ENCODE measurements at places on chromosomes 6 and 20. TPM values are rescaled to one million over a fixed set of nuclear protein-coding genes. Genes with fewer than 3 reads are reported as not detected.

GRCh38 chr20:2817891-2818595, 1.9 kb downstream of the TMEM239 start:
- ATAC-seq, result no peak

GRCh38 chr6:15596186-15596896, 66.5 kb downstream of the DTNBP1 start:
- ATAC-seq, result peak; percentile 57

DNA sequence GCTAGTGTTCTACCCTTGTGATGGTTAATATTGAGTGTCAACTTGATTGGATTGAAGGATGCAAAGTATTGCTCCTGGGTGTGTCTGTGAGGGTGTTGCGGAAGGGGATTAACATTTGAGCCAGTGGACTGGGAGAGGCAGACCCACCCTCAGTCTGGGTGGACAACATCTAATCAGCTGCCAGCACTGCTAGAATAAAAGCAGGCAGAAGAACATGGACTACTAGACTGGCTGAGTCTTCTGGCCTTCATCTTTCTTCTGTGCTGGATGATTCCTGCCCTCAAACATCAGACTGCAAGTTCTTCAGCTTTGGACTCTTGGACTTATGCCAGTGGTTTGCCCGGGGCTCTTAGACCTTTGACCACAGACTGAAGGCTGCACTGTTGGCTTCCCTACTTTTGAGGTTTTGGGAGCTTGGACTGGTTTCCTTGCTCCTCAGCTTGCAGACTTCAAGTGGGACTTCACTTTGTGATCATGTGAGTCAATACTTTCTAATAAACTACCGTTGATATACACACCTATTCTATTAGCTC, 50.1 kb downstream of the SDHAF4 start:
- ATAC-seq, result no peak

DNA sequence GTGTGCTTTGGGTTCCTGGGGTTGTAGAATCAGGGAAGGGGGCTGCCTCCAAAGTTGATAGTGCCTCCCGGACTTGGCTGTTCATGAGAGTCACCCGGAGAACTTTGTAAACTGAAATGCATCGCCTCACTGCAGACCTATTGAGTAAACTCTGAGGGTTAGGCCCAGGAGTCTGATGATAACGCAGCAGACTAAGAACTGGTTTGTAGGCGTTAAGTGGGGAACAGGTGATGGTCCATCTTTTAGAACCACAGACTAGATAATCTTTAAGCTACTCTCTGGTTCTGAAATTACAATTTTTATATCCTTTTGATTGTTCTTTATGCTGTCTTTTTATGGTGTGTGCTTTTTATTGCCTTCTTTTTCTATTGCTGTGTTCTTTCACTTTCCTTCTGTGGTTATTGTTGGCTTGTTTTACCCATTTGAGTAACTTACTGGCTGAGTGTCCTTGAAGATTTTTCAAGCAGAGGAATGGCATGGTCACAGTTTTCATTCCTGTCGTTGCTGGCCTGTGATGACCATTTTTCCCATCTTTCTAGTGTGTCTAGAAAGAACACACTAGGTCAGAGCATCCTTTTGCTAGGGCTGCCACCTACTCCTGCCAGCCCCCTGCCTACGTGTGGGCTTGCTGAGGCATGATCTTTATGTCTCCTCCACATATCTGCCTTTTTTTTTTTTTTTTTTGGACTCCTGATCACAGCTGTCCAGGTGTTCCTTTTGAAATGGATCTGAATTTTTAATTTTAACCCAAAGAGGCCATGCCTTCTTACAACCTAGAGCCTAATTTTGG, 30.9 kb downstream of the LRRC1 start:
- no peak for ATAC-seq

- ATAC-seq, result no peak
Observed at GRCh38 chr6:75421316-75422023, 72.1 kb downstream of the FILIP1 start.

DNA sequence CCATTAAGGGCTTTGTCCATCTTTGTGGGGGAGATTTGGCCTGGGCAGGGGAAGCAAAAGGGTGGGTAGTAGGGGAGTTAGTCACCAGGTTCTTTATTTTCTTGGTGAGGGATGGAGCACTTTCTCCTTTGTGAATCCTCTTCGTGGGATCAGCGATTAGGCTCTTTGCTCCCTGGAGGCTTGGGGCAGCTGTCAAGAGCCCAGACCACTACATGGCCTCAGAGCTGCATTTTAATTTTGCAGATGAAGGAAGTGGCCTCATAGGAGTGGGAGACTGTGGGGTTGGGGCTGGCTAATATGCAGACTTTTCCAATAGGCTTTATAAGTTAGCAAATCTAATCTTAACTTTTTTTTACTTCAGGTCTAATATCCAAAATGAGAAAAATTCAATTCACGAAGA, 168.1 kb upstream of the DEFB112 start:
- ATAC-seq, result peak; percentile 56

DNA sequence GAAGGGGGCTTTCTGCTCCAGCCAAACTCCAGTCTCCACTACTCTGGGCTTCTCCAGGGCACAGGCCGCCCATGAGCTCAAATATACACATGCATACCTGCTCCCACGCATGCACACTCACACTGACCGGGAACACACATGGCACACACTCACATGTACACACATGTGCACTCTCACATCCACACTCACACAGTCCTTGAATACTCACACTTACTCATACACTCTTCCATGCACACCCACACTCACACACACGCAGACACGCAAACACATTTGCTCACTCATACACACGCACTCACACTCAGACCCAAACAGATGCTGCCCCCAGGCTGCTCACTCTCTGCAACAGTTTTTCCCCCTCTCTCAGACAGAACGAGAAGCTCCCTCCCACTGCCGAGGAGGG, 7.0 kb downstream of the GDAP1L1 start:
- ATAC-seq, result no peak

Gene HLA-DPB1
- 3.1 TPM for total RNA-seq

Gene TMEM170B
- 23.7 TPM for total RNA-seq

Gene FAM83B
- not detected for total RNA-seq

Gene OR2B6
- total RNA-seq, result not detected

All from motor neuron (in vitro differentiated cells).